ENCODE measurements at places on chromosomes 3 and 15. TPM values are rescaled to one million over a fixed set of nuclear protein-coding genes. Genes with fewer than 3 reads are reported as not detected.
A peak's percentile ranks its signal among the peaks of the same experiment; 100 is the strongest.

- DNase-seq: no peak
Measured at GRCh38 chr3:21294768-21295167, 456.2 kb downstream of the ZNF385D start.

- DNase-seq: peak; percentile 48
Measured at GRCh38 chr3:11556851-11557644, 86.7 kb downstream of the VGLL4 start.

DNA sequence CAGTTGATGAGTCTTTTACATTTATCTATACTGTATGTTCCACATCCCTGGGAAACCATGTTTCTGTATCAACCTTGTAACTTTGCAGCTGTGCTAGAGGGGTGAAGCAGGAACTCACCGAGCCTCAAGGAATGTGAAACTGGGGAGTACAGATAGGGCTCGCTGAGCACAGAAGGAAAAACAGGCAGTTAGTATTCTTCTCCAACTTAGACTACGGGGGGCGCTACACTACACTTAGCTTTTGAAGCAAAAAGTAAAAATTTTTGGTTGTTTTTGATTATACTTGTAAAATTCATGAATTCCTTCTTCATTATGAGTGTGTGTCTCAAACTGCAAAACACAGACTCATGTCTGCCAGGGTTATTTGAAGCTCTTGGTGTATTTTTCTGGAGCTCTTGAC, 132.7 kb upstream of the RGMA start:
- DNase-seq: no peak

- no peak for DNase-seq
Measured at GRCh38 chr3:195068084-195069080, 202.6 kb downstream of the XXYLT1 start.

- DNase-seq: no peak
Measured at GRCh38 chr15:83300826-83301225, 16.4 kb upstream of the BNC1 start.

GRCh38 chr3:144777906-144778305, 806.3 kb downstream of the DIPK2A start:
- DNase-seq: no peak

DNA sequence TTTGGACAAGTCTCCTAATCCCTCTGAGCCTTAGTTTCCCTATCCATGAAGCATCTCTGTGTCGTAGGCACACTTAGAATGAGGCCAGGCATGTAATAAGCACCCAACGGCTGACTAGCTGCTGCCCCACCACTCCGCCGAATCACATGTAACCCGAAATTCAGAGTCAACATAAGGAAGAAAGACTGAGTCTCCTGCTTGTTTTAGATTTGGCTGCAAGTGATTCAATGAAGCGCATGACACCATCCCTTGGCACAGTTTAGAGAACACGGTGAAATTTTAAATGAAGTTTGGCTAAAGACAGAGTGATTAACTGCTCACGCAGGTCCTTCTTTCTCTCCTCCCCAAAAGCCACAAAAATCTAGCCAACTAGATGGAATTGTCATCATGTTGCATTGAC, 279.2 kb downstream of the TLE3 start:
- DNase-seq: no peak

The TRAT1 gene
- 2.4 TPM for total RNA-seq

The HYAL1 gene
- 1.6 TPM for total RNA-seq
